ENCODE measurements at places on chromosomes 1 and 21.
A peak's percentile ranks its signal among the peaks of the same experiment; 100 is the strongest.

GRCh38 chr1:216034506-216034905, 388.7 kb downstream of the USH2A start:
- DNase-seq = no peak

DNA sequence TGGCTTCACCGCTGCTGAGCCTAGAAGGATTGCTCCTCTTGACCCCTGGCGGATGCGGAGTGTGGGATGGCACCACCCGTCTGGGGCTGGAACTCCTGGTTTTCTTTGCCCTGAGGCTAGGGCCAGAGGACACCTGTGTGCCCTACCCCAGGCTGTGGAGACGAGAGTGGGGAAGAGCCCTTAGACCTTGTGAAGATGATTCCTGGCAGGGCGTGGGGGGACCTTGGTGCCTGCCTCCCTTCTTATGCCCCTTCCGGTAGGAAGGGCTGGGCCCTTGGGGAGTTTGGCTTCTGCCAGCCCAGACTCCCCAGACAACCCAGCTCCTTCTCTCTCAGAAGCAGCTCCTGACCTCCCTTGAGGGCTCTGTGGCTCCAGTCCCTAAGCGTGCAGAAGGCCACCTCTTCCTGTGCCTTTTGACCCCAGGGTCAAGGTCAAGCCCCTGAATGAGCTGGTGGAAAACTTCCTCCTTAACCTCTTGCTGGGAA, 891 bp downstream of the RPS6KA1 start:
- peak; percentile 24 for DNase-seq

DNA sequence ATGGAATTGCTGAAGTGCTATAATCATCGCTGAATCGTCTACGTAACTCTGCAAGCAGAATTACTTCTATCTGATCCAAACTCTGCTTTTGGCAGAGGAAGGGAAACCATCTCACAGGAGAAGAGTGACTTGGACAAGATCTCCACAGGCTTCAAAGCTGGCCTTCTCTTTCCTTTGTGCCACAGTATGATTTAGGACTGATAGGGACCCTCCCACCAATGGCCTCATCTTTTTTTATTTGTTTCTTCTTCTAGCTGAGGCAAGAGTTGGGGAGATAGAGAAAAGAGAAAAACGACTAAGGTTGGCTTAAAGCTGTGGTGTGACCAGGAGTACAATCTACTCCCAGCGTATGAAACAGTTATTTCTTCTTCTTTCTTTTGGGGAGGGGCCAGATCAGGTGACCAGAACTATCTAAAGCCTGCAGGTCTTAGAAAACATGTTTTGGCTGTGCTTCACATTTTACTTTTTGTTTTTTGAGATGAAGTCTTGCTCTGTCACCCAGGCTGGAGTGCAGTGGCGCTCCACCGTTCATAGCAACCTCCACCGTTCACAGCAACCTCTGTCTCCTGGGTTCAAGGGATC, 35.0 kb downstream of the ZNF496 start:
- no peak for DNase-seq

GRCh38 chr1:2948751-2949680, 72.3 kb upstream of the ACTRT2 start:
- DNase-seq = no peak

DNA sequence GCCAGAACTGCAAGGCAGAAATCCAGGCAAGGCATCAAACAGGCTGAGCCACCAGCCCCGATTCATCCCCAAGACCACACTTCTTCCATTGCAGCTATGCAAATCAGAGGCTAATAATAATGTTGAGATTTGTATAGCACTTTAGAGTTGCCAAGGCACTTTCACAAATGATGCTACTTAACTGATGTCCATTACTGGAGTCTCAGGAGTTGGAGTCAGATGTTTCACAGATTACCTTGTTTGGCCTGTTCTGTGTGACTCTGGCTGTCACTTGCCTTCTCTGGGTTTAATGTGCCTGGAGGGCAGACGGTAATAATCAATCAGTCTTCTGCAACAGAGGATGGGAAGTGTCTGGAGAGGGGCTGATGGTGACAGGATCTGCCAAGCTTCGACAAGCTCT, 40.8 kb upstream of the MPZL1 start:
- DNase-seq = no peak

GRCh38 chr1:157113106-157113505, 13.5 kb upstream of the ETV3L start:
- DNase-seq = no peak

GRCh38 chr1:87224201-87224600, 104.5 kb upstream of the LMO4 start:
- no peak for DNase-seq

- no peak for DNase-seq
Observed at GRCh38 chr1:245211035-245211749, 56.4 kb downstream of the KIF26B start.

DNA sequence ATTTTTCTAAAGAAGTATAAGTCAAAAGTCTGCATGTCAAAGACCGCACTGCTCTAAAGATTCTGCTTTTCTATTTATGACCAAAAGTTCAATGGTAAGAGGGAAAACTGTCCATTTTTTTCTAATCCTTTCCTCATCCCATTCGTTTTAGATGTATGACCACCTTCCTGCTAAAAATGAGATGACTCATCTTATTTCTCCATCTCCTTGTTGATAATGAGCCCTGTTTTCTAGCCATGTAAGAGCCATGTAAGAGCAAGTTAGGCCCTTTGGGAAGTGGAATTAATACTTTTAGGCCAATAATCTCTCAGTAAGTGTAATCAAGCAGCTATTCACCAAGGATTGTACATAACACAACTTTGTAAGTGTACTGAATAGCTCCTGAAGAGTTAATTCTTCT, 475.6 kb upstream of the B3GALT2 start:
- DNase-seq = no peak

GRCh38 chr21:41142051-41142795, 25.7 kb upstream of the BACE2 start:
- peak; percentile 76 for DNase-seq

GRCh38 chr1:199246716-199247115, 607.9 kb downstream of the PTPRC start:
- DNase-seq = no peak

All from 8988T (cell line).